ENCODE measurements at places on chromosomes 5 and 9.

DNA sequence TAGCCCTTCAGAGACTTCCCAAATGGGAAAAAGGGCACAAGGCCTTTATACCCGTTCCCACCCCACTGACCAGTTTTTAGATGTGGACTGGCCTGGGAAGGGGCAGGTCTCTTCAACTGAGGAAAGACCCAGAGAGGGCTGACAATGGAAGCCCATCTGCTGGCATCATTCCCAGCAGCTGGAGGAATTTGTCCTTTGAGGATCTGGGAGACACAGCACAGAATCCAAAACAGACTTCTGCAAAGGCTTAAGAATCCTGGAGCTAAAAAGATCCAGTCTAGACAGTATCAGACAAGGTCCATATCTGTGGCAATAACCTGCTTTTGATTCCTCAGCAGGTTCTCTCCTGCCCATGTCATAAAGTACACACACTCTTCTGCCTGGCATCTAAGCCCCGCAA lies 329.2 kb downstream of the TMEM167A start:
- no peak for ATAC-seq

GRCh38 chr5:5139336-5139776 lies 774 bp upstream of the ADAMTS16 start:
- ATAC-seq = peak; percentile 19

DNA sequence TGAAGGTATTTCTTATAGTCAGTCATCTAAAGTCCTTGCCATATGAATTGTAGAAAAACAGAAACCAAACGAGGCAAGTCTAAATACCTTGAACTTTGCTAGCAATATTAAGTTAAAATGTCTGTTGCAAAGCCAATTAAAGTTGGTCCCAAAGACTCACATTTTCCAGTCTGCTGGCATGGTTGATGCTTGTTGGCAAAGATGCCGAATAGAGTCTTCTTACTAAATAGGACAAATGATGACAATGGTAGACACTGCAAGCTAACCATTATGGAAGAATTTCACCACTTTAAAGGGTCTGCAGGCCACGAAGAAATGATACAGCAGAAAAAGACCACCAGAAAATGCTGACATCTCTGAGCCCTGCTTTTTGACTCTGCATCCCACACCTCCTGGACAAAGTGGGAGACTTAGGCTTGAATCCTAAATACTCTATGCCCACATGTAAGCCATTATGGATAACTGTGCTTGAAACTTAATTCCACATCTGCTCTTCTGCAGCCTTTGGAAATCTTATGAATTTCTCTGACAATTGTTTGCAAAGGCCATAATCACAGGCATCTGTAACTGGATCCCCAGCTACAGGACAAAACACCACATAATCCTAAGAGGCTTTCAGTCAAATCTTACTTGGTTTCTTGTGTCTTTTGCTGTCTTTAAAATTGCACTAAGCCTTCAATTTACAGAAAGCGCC lies 61.3 kb downstream of the LHFPL2 start:
- no peak for ATAC-seq

- no peak for ATAC-seq
These were observed 2.1 kb downstream of the QRFP start for GRCh38 chr9:130894546-130894945.

DNA sequence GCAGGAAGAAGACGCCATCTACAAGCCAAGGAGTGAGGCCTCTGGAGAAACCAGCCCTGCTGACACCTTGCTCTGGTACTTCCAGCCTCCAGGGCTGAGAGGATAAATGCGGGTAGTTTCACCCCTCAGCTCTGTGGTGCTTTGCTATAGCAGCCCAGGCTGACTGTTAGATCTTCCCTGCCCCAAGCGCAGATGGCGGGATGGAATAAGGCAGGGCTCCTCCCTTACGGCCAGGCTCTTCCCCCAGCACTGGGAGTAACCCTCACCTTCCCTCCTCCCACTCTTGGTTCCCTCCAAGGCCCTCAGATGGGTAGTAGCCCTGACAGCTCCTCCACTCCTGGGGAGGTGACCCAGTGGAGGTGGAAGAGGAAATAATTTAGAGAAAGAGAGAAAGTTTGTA lies 285.1 kb downstream of the GADD45G start:
- no peak for ATAC-seq

DNA sequence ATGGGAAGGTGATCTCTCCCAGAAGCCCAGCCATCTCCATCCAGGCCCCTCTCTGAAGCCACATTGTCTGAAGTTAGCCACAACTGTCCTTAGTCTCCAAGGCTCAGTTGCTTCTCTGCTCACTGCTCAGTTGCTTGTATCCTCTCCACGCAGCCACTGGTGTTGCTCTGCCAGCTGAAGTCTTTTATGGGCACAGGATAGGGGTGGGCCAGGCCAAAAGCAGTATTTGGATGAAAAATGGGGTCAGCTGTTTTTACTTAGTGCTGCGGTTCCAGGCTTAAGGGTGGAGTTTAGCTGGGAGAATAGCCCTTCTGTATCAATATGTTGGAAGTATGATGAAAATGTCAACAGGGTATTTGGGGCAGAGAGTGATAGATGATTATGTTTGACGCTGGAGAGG lies 168.8 kb upstream of the PPP1R2B start:
- ATAC-seq = no peak

- ATAC-seq = no peak
These were observed 1003.6 kb downstream of the CDH9 start for GRCh38 chr5:26034813-26035212.

DNA sequence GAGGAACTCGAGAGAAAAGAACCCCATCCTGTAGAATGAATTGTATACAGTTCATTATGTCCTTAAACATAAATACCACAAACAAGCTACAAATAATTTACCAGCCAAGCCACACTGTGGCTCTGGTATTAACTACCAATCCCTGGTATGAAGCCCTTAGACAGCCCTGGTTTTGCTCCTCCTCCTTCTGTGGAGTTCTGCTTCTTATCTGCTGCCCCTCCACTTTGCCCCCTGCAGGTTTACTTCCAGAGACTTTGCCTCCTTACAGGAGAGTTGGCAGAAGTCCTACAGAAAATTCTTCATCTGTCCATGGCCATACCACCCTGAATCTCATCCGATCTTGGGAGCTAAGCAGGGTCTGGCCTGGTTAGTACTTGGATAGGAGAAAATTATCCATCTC lies 219.8 kb downstream of the ACTL7B start:
- no peak for ATAC-seq

- ATAC-seq = peak; percentile 16
These were observed 32.2 kb downstream of the IER5L start for GRCh38 chr9:129145841-129146292.

GRCh38 chr5:62299600-62299999 lies 6.4 kb upstream of the KIF2A start:
- no peak for ATAC-seq

- no peak for ATAC-seq
These were observed 87.4 kb upstream of the CCL21 start for GRCh38 chr9:34797367-34797766.

- no peak for ATAC-seq
These were observed 96.2 kb upstream of the ICE1 start for GRCh38 chr5:5326115-5326758.

DNA sequence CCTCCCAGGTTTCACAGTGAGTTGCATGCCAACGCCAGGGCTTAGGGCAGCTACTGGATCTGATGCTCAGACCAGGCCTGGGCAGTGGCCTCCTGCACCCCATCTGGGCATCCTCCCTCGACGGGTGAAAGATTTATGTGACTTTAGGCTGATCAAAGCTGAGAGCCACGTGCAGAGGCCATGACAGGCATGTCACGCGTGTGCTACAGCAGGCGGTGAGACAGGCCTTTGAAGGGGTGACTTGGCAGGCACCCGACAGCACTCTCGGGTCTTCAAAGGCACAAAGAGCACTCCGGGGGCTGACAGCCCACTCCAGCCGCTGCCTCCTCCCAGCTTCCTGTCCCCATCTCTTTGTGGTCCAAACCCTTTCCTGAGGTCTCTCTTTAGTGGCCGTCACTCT lies 66.2 kb downstream of the NTNG2 start:
- ATAC-seq = no peak

GRCh38 chr5:80468131-80468530 lies 19.8 kb upstream of the FAM151B start:
- no peak for ATAC-seq

- no peak for ATAC-seq
These were observed 32.1 kb downstream of the EXOC3 start for GRCh38 chr5:474840-475661.

DNA sequence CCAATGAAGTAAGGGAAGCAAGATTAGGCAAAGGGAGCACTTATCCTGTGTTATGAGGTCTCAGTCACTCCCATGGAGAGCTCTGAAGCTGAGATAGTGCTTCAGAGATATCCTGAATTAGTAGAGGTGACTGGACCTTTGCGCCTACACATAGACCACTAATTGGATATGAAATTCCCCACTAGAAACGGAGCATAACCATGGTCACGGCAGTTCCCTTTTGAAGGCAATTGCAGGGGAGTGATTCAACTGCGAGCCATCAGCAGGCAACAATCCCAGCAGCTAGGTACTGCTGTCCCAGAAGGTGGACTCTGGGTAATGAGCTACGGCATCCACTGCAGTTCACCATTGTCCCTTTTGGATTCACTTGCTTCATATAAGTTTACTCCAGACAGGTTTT lies 267.7 kb upstream of the RASA1 start:
- no peak for ATAC-seq

- ATAC-seq = no peak
These were observed 3.9 kb upstream of the RASGRF2 start for GRCh38 chr5:80956272-80956671.

GRCh38 chr9:78103971-78104433 lies 72.4 kb upstream of the GNAQ start:
- peak; percentile 46 for ATAC-seq

DNA sequence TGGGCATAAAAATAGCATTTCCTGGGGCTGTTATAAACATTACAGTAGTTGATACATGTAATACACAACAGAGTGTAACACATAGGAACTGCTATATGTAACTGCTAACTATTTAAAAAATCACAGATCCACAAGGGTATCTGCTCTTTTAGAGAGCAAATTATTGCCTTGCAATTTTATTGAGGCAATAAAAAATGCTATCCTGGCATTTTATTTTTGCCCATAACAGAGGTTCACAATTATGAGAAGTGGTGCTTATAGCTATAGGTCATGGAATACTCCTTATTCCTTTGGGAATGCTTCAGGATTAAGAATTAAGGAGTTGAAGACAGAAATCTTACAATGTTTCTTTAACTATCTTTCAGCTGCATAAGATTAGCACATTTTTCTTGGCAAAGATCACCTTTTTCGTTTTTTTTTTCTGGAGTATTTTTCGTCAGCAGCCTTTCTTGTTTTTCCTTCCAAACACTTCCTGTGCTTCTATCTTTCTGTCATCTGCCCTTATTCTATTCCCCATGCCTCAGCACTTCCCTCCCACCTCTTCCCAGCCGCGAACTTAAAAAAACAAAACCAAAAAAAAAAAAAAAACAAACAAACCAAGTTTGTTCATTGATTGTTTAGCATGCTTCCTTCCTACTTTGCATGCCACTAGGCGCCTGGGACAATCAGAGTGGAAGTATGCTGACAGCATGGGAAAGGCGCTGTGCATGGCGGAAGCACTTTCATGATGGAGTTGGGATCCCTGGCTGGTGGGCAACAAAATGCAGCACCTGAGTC lies 264.2 kb downstream of the MAST4 start:
- no peak for ATAC-seq

DNA sequence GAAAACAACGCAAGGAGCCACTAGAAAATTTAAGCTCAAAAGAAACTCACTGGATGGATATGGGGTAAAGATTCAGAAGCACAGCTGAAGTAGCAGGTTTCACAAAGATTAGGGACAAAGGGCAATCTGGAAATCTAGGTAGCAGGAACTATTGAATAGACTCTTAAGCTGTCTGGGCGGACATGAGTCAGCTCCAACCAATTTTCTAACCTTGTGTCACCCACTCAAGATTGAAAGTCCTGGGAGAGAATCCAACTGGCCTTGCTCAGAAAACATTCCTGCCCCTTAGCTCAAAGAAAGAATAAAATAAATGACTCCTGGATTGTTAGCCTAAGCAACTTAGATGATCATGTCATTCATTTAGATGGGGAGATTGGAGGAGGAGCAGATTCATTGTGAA lies 69.2 kb downstream of the STK32A start:
- ATAC-seq = no peak

DNA sequence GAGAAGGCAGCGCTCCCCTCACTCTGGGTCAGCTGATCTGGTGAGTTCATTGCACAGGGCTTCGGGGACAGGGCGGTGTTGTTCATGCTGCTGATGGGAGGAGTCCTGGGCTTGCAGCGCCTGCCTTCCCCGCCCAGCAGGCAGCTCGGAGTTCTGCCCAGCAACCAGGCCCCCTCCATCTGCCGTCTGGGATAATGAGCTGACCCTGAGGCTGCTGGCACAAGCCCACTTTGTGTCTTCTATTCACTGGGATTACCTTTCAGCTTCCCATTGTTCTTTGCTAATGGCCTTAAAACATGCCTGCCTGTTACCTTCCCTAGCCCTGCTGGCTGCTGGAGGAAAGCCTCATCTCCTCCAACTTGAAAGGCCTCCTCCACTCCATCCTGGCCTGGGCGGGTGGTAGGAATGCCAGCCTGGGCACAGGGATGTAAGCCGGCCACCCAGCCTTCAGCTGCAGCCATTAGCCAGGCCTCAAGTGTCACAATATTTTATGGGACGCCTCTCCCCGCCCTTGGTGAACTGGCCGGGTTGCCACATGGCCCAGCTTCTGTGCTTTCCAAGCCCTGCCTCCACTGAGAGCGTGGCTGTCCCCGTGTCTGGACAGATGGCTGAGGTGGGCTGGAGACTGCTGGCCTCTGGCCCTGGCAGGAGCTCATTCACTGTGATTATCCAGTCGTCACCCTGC lies 70.4 kb downstream of the GADD45G start:
- peak; percentile 64 for ATAC-seq

DNA sequence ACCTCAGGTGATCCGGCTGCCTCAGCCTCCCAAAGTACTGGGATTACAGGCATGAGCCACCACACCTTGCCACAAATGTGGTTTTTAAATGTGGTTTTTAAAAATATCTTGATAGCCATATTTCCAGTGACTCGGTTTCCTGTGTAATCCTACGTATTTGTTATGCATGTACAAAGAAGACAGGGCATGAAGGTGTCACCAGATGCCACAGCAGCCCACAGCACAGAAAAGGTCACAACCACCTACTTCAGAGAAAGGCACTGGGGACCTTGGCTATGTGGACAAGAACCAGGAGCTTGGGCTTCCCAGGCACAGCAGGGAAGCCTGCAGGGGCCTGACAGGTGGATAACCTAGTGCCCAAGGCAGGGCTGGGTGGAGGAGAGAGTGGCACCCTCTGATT lies 38.0 kb downstream of the C9orf50 start:
- ATAC-seq = no peak
